Cardiac muscle cell (in vitro differentiated cells and primary cell): ENCODE measurements at places on chromosomes 6 and 20.

GRCh38 chr6:10426781-10427279, 12.0 kb upstream of the TFAP2A start:
- no peak for DNase-seq

- no peak for DNase-seq
These were observed 445.0 kb downstream of the UTRN start for GRCh38 chr6:144730088-144730645.

DNA sequence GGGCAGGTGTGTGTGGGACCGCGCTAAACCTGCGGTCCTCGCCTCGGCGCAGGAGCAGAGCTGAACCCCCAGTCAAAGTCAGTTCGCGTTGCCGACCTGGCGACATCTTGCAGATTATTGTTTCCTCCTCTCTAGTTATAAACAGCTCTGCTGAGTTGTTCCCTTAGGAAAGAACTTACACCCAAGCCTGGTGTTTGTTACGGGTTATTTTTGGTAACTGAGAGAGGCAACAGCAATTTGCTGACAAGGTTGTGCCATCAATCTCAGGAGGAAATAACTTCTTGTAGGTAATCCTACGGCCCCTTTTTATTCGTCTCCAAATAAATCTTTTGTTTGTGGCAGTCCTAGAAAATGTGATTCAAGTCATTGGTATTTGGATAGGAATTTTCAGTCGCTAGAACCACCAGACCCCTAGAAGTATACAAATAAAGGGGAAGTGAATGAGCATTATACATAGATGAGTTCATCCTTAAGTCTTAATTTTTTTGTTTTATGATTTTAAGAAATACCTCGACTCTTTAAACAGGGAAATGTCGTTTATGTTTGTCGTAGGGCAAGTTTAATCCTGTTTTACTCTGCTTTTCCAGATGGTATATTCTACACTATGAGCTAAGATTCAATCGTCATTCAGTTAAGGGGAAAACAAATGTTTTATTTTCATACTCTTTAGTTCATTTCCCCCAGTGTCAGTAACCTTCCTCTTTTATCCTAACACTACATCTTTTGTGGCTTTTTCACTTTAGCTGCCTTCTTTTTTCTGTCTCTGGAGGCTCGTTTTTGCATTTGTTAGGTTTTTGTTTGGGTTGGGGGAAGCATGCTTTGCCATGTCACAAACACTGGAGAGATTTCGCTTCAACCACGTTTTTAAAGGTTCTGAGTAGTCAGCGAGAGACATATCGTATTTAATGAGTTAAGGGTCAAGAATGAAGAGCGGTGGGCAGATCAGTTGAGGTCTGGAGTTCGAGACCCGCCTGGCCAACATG, 1.2 kb downstream of the PM20D2 start:
- peak; percentile 46 for DNase-seq

- DNase-seq: no peak
These were observed 195.3 kb upstream of the TCF21 start for GRCh38 chr6:133693565-133693964.

- DNase-seq: peak; percentile 50
These were observed 142.6 kb downstream of the ARHGAP18 start for GRCh38 chr6:129567374-129567773.

DNA sequence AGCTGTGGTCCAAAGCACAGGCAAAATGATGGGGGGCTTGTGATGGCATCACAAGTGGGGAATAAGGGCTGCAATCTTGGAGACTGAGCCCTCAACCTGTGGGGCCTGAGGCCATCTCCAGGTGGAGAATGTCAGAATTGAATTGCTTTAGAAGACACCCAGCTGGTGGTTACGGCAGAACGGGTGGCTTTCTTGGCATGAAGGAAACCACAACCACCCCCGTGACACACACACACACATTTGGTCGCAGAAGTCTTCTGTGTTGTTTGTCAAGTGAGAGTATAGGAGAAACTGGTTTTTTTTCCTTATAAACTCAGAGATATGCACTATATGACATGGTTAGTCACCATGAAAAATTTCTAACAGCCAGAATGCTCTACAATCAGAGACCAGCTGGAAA, 139.5 kb upstream of the CDH4 start:
- DNase-seq: no peak

GRCh38 chr6:158367816-158368215, 55.6 kb downstream of the TULP4 start:
- DNase-seq: no peak

DNA sequence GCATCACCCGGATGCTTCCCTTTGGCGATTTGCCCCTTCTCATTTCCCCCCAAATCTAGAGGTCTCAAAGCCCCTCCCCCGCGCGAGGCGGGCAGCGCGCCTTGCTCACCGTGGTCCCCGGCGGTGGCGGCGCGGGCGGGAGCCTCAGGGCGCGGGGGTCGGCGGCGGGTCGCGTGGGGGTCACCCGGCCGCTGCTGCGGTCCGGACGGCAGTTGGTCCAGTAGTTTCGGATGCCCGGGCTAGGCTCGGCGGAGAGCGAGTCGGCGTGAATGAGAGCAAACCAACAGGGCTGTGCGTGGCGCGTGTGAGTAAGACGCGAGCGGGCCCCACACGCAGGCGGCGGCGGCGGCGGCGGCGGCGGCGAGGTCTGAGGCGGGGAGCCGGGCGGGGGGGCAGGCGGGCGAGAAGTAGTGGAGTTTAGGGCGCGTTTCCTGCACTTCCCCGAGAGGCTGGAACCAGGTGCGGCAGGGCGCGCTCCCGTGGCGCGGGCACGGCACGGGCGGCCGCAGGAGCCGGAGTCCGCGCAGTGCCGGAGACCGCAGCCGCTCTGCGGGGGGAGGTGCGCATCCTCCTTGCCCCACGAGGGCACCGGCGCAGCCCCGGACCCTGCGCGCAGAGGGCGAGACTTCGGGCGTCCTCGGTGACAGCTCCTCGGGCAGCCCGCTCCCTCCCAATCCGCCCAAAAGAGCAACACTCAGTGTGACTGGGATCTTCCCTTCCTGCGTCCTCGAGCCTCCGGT, 567 bp downstream of the HS3ST5 start:
- peak; percentile 66 for DNase-seq

DNA sequence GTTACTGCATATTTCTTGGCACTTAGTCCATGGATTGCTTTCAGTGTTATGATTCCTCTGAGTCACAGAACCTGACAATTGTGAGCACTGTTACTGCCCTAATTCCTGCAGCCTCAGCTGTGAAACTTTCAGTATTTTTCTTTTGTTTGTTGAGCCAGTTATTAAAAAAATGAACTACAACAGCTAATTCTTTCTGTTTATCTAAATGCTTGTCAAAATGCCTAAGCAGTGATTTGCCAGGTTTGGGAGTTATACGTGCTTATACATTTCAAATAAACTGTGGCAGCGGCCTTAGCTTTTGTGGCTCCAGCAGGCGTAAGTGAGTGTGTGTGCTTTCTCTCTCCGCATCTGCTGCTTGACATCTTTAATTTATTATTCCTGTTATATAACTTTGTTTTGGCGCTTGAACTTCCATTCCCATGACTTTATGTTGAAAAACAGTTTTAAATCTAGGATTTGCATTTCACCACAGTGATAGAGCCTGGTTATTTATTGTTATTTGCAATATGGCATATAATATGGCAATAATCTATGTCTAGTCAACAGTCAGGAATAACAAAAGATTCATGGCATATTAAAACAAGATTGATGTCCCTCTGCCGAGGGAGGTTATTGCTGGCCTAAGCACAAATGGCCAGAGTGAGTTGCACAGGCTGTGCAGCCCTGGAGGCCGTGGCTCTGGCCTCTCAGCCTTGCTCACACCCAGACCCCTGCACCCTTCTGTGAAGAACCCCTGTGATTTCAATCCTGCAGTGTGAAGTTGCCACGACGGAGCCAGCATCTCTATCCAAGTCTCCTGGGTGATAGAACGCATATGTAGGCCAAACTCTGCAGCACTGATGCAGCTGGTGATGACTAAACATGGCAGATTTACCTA, 303.4 kb downstream of the THBS2 start:
- no peak for DNase-seq

GRCh38 chr6:18330548-18331081, 56.5 kb upstream of the RNF144B start:
- no peak for DNase-seq

GRCh38 chr20:59210186-59210585, 46.6 kb downstream of the ZNF831 start:
- no peak for DNase-seq

DNA sequence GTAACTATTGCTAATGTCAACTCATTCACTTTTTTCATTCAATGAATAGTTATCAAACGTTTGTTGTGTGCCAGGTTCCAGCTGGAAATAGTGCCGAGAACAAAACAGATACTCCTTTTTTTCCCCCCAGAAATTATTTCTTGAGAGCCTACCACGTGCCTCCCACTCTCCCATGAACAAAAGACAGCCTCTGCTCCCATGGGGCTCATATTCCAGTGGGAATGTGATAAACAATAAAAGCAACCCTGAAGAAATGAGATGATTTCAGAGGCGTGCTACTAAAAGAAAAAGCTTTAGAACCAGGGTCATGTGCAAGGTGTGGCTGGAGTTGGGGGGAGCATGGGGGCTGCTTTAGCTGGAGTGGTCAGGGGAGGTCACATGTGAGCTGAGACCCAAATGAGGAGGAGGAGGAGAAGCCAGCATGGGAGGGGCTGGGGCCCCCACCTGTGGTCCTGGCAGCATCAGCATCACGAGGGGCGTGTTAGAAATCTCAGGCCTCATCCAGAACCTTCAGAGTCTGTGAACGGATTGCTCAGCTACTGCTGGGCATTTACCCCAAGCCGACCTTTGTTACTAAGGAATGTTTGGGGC, 157.4 kb downstream of the EYA2 start:
- no peak for DNase-seq

DNA sequence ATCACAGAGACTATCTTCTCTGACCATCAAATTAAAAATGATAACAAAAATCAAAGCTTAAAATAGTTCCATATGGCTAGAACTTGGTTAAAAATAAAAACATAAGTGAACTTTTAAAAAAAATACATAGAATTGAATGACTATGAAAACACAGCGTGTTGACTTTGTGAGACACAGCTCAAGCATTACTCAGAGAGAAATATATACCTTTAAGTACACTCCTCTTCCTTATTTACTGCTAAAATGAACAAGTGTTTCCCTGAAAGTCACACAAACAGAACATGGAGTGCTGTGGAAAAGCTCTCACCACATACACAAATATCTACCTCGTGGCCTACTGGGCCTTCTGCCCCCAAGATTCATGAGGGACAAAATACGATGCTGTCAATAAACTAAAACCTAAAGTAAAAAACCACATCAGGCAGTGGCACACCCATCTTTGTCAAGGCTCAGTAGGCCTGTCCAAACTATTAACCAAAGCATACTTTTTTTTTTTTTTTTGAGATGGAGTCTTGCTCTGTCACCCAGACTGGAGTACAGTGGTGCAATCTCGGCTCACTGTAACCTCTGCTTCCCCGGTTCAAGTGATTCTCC, 7.5 kb downstream of the FAXC start:
- DNase-seq: no peak

- DNase-seq: no peak
These were observed 52.8 kb upstream of the UST start for GRCh38 chr6:148693882-148694484.

- DNase-seq: no peak
These were observed 6.5 kb upstream of the KIAA1586 start for GRCh38 chr6:57040011-57040410.

DNA sequence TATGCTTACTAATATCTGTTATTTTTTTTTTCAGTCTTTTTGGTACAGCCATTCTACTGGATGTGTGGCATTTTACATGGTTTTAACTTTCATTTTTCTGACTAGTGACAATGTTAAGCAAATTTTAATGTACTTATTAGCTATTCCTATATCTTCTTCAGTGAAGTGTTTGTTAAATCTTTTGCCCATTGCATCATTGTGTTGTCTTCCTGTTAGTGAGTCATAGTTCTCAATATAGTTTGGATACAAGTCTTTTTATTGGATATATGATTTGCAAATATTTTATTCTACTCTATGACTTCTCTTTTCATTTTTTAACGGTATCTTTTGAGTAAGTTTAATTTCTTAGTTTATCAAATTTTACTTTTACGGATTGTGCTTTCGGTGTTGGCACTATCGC, 519.4 kb downstream of the CDKAL1 start:
- DNase-seq: peak; percentile 30

GRCh38 chr20:10984294-10984693, 310.5 kb upstream of the JAG1 start:
- no peak for DNase-seq

DNA sequence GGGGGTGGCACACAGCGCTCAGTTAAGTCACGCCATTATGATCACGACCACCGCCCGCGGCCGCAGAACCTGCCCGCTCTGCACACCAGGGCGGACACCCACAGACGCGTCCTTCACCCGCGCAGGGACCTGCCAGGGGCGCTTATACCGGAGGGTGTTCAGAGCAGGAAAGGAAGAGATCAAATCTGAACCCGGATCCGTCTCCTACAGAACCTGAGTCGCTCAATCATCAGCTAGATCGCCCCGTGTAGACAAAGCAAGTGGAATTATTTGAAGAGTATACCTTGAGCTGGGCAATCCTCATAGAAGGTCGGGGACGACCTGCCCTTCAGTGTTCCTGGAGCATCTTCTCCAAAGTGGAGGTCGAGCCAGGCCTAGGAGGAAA, 14.4 kb upstream of the ZNF217 start:
- no peak for DNase-seq

- DNase-seq: no peak
These were observed 9.3 kb downstream of the NDRG3 start for GRCh38 chr20:36736451-36737182.

GRCh38 chr20:53792946-53793536, 199.4 kb upstream of the ZNF217 start:
- no peak for DNase-seq

- DNase-seq: no peak
These were observed 505 bp downstream of the SNAI1 start for GRCh38 chr20:49983123-49983847.

GRCh38 chr6:170236131-170236836, 54.6 kb downstream of the DLL1 start:
- DNase-seq: no peak

DNA sequence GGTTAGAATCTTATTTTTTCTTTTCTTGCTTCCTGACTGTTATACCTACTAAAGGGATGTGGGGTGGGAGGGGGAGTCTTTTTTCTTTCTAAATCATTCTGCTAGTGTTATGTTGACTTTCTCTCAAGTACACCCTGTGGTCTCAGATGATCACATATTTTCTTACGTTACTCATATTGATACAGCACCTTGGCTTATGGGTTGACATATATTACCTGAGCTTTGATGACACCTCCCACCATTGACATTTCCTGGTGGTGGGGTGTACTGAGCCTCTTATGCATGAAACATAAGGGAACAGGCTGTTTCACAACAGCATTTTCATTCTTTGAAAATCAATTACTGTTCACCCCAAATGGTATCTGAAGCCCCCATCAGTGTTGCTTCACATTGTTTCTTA, 169.8 kb downstream of the MMS22L start:
- no peak for DNase-seq
